Fibroblast of upper back skin (primary cell): ENCODE measurements at places on chromosomes 5 and 9.

DNA sequence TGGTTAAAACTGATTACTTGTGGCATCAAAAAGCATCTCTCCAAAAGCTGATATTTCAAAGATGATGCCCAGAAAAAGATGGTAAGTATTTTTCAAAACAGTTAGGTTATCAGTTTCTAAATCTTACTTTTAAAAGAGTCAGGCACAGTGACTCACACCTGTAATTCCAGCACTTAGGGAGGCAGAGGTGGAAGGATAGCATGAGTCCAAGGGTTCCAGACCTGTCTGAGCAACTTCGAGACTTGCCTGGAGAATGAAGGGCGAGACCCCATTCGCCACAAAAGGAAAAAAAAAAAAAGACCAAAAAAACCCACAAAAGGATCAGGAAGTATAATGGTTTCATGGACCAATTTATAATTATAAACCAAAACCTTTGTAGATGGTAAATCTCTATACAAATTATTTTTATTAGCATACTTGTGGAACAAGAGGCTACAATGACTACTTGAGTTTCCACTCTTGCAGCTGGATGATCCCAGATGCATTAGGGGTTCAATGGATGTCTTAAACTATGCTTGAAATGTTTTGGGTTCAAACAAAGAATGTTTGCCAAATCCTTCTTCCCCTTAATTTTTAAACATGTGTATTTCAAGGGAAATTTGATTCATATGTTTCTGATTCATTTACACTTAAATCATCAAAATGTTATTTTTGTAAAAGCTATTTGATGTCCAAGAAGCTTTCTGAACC lies 96.1 kb downstream of the ADAMTSL1 start:
- DNase-seq = peak; percentile 16

DNA sequence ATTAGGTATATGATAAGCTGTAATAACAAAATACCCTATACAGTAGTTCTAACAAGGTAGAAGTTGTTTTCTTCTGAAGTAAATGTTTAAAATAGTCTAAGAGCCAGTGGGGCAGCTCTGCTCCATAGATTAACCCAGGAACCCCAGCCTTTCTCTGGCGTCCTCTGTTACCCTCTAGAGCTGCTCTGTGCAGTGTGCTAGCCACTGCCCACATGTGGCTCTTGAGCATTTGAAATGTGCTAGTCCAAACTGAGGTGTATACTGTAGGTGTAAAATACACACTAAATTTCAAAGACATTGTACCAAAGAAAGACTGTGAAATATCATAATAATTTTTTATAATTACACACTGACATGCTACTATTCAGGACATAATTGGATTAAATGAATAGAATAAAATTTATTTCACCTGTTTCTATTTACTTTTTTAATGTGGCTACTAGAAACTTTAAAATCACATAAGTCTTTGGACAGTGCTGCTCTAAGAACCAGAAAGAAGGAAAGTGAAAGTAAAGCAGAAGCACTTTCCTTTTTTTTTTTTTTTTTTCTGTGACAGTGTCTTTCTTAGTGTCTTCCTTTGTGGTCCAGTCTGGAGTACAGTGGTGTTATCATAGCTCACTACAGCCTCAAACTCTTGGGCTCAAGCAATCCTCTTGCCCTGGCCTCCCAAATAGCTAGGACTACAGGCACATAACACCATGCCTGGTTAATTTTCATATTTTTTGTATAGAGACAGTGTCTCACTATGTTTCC lies 39.3 kb downstream of the RAI14 start:
- DNase-seq = no peak

DNA sequence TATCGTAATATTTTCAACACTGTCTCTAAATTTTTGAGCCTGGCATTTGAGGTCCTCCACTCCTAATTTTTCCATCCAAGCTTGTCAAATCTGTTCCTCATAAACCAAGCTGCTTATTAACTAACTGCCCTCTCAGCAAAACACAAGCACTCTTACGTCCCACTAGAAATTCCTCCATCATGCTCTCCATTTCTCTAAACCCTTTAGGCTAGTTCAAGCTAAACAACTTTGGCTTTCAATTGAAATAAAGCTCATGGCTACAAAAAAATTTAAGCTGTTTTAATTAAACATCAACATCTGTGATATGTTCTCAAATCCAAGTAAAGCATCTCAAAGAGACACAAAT lies 45.7 kb downstream of the RNF145 start:
- DNase-seq = no peak

GRCh38 chr5:95838001-95838520 lies 15.5 kb upstream of the GLRX start:
- no peak for DNase-seq

DNA sequence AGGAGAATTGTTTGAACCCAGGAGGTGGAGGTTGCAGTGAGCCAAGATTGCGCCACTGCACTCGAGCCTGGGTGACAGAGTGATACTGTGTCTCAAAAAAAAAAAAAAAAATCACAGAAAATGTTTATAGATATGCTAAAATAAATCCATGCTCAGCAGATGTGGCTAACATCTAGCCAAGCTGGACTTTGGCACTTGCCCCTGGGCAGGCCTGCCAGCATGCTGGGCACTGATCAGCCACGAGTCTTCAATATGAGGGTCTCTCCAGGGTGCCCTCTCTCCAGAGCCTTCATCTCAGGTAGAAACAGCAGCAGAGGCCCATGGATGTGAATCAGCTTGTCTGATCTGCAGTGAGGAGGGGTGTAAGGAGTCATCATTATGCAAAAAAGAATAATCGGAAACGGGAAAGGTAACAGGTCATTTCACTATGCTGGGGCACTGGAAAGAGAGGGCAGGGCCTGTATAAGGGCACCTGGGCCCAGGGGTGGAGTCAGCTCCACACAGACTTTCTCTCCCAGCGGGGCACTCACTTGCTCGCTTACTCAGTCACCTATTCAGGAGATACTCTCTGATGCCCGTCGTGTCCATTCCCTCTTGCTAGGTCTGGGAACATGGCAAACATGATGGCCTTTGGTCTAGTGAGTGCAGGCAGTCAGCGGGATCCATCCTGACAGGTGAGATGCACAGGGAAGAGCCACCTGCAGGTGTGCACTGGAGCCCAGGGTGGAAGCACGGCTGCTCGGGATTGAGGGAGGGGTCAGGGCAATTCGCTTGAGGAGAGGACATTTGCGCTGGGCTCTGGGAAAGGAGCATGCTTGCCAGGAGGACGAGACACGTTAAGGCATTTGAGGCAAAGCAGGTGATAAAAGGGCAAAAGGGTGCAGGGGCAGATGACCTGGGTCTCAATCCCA lies 17.1 kb downstream of the RNF44 start:
- DNase-seq = no peak

- no peak for DNase-seq
These were observed 106.5 kb downstream of the EPB41L4A start for GRCh38 chr5:112312295-112313275.

- DNase-seq = peak; percentile 24
These were observed 4.5 kb downstream of the RPS6 start for GRCh38 chr9:19375538-19375937.

GRCh38 chr5:2701592-2701991 lies 49.9 kb downstream of the IRX2 start:
- DNase-seq = no peak

DNA sequence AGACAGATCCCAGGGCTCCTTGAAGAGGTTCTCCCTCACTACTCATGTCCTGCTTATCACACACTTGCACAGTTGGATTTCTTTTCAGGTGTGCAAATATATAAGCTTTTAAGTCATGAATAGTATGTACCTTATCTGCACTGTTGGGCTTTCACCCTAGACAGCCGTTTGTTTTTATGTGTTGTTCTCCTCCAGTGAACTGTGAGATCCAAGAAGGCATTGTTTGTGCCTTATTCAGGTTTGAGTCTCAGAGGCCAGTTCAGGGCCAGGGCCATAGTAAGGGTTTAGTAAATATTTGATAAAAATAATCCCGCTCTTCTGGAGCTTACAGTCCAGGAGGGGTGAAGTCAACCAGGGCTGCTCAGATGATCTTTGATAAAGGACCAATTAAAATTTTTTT lies 480.0 kb downstream of the TMEM38B start:
- DNase-seq = no peak

GRCh38 chr9:130499804-130500263 lies 55.1 kb downstream of the ASS1 start:
- DNase-seq = no peak

DNA sequence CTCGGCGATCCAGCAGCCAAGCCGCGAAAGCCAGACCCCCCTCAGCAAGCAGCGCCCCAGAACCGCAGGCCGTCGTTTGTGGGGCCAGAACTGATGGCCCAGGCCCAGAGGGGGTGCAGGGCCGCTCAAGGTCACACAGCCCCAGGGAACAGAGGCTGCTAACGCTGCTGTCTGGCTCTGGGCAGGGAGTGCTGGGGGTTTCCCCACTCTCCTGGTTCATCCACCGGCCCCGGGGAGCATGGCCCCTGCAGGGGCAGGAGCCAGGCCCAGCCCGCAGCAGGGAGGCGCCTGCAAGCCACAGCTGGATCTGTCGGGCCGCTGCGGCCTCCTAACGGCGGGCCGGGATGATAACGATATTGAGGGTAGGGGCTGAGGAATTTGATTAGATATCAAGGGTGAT lies 64.8 kb upstream of the IGFBPL1 start:
- no peak for DNase-seq

DNA sequence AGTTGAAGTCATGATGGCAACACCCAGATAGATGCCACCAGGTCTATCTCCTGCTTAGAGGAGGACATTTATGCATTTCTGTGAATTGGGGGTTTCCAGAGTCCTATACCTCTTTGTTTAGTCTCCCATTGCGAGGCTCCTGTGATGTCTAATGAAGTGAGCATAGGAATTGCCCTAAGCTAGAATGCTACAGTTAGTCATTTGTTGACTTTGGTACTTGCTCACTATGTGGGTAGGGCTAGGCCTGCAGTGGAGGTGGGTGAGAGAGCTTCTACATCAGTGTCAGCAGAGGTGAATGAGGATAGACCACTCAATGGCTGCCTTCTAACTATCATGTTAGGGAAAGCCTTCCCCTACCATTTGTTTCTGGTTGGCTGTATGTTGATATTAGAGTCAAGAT lies 173.3 kb upstream of the POC5 start:
- DNase-seq = no peak

- DNase-seq = peak; percentile 99
These were observed 203.3 kb upstream of the CDH9 start for GRCh38 chr5:27241564-27242257.

- no peak for DNase-seq
These were observed 16.5 kb upstream of the FBXL7 start for GRCh38 chr5:15483351-15484097.

GRCh38 chr9:96524764-96525163 lies 74.8 kb downstream of the HABP4 start:
- no peak for DNase-seq

- no peak for DNase-seq
These were observed 15.2 kb downstream of the MRPL36 start for GRCh38 chr5:1784197-1785050.

- no peak for DNase-seq
These were observed 64.1 kb upstream of the HSPA9 start for GRCh38 chr5:138639326-138639725.

GRCh38 chr5:157993986-157994691 lies 135.2 kb upstream of the CLINT1 start:
- DNase-seq = peak; percentile 57

- peak; percentile 20 for DNase-seq
These were observed 1237.5 kb upstream of the CDH9 start for GRCh38 chr5:28275931-28276330.

- DNase-seq = no peak
These were observed 9.4 kb downstream of the OR2K2 start for GRCh38 chr9:111320631-111321030.

- DNase-seq = peak; percentile 38
These were observed 309.3 kb downstream of the BNC2 start for GRCh38 chr9:16561121-16561520.

DNA sequence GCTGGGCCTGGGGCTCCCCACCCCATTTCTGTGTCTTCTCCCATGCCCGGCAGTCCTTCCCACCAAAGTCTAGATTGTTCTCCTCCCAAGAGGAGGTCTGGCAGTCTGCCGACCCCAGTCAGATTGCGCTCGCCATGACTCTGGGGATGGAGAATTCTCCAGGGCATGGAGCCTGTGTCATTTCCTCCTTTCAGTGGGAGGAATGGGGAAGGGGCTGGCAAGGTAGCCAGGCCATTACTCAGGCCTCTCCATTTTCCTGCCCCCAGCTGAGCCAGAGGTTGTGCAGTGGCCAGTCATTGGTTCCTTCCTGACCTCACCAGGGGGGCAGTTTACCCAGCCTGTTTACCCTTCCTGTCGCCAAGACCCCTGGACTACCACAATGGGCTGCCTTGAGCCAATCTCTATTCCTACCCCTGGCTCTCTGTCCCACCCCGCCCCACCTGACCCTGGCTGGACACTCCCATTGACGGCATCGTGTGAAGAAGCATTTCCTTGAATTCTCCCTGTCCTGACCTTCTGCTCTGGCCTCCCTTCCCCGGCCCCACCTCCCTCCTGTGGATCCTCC lies 628 bp downstream of the SYNPO start:
- peak; percentile 82 for DNase-seq

GRCh38 chr5:58854441-58854840 lies 271.6 kb downstream of the RAB3C start:
- DNase-seq = no peak

DNA sequence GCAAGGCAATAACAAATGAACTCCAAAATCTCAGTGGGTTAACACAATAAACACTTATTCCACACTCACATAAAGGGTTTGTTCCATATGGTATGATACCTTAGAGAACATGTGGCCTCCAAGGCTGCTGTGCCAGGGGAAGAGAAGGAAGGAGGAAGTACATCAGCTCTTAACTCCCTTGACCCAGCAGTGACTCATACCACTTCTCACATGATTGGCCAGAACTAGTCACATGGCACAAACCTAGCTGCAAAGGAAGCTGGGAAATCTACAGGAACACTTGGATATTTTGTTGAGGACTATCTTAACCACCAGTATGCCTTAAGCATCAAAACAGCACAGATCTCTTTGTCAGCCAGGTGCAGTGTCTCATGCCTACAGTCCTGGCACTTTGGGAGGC lies 99.3 kb downstream of the SLIT3 start:
- no peak for DNase-seq

- no peak for DNase-seq
These were observed 15.5 kb downstream of the CARD19 start for GRCh38 chr9:93111371-93112115.

DNA sequence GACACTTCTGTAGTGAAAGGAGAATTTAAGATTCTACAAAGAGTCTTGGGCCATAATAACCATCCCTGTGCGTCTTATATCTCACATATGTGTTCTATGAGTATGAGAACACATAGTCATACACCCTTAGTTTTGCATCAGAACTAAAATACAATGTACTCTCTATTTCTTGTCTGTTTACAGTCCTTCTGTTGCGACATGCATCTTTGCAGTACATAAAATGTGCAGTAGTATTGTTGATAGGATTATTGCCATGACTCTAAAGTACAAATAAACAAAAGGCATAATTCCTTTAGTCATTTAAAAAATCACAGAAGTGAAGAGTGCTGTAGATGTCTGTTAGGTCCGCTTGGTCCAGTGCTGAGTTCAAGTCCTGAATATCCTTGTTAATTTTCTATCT lies 201.9 kb downstream of the NR3C1 start:
- no peak for DNase-seq
